ENCODE measurements at places on chromosomes 6 and 20.

DNA sequence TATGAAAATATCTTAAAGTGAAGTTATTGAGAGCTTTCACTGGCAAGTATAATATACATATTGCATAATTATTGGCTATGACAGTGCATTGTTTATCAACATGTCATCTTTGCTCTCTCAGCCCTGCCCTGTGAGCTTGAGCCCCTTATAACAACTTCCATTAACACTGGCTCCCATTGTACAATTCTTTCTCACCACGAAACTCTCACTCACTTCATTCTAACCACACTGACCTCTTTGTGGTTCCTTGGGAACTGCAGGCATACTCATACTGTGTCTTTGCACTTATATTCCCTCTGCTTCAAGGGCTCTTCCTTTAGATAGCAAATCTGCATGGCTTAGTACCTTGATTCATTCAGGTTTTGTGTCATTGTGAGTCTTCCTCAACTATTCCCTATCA, 411.8 kb downstream of the CDKAL1 start:
- DNase-seq = peak; percentile 50

GRCh38 chr6:165594584-165595333, 68.3 kb downstream of the PDE10A start:
- no peak for DNase-seq

- no peak for DNase-seq
Observed at GRCh38 chr6:6593867-6594468, 5.4 kb downstream of the LY86 start.

DNA sequence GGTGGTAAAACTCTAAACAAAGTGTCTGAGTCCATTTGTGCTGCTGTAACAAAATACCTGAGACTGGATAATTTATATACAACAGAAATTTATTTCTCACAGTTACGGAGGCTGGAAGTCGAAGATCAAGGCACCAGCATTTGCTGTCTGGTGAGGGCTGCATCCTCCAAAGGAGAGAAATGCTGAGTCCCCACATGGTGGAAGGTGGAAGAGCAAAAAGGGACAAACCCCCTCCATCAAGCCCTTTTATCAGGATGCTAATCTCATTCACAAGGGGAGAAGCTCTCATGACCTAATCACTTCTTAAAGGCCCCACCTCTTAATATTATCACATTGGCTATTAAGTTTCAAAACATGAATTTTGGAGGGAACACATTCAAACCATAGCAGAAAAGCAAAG, 55.9 kb upstream of the SYNJ2 start:
- DNase-seq = no peak

- DNase-seq = no peak
Observed at GRCh38 chr20:33773412-33774089, 37.6 kb upstream of the CHMP4B start.

GRCh38 chr6:169370054-169370453, 116.4 kb upstream of the THBS2 start:
- DNase-seq = no peak

Data from activated CD8-positive, alpha-beta memory T cell treated with anti-CD3 and anti-CD28 coated beads, Interleukin-2, amount 10 ng/mL, durations not matched to agents 7 days and 5 days (primary cell).